ENCODE measurements at places on chromosomes 7 and 10.

GRCh38 chr7:95411036-95411435 is 14.9 kb upstream of the PON3 start:
- no peak for DNase-seq

- DNase-seq, result no peak
Measured at GRCh38 chr7:14854471-14854870, 48.1 kb downstream of the DGKB start.

GRCh38 chr7:47685712-47686376 is 103.9 kb upstream of the TNS3 start:
- DNase-seq, result no peak

DNA sequence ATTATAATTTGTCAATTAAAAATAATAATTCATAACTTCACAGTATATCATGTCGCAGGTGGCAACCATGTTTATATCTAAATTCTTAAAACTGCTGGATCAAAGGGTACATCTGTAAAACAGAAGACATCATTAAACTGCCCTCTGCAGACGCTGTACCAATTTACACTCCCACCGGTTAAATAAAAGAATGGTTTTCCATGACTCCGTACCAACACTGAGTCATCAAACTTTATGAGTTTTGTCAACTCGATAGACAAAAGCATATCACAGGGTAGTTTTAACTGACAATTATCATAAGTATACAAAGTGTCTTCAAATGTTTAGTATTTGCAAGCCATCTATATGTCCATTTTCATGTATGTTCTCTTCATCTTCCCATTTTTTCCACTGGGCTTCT is 5.7 kb upstream of the GSTK1 start:
- DNase-seq, result no peak

- peak; percentile 48 for DNase-seq
Measured at GRCh38 chr7:149624006-149624405, 126.4 kb upstream of the ZNF746 start.

GRCh38 chr7:40965774-40966173 is 737.1 kb downstream of the INHBA start:
- no peak for DNase-seq

- DNase-seq, result no peak
Measured at GRCh38 chr10:71778071-71778825, 4.9 kb upstream of the VSIR start.

GRCh38 chr7:131342864-131343442 is 15.3 kb downstream of the MKLN1 start:
- no peak for DNase-seq

- peak; percentile 41 for DNase-seq
Measured at GRCh38 chr10:71217266-71218045, 5.1 kb downstream of the UNC5B start.

GRCh38 chr10:64175271-64175962 is 654.2 kb downstream of the REEP3 start:
- DNase-seq, result no peak

DNA sequence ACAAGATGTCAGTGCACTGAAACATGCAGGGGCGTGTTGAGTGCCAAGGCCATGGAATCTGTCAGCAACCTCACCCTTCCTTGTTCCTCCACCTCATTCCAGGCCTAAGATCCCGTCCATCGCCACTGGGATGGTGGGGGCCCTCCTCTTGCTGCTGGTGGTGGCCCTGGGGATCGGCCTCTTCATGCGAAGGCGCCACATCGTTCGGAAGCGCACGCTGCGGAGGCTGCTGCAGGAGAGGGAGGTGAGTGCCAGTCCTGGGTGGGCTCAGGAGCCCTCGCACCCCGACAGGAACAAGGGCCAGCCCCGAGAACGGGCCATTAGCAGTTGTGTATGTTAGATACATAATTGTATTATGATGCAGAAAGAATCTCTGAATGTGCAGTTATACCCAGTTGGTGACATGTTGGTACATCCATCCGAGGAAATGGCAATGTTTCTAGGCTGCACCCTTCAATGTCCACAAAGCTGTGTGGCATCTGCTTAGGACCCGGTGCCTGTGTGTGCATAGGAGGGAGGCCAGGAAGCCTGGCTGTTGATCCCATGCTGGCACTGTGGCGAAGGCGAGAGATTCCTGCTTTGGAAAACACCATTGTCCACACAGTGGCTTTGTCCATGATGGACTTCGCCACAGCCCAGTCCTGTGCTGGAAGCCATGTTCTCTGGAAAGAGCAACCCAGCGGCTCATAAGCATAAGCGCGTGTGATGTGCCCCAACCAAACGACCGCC is 154.2 kb downstream of the EGFR start:
- DNase-seq, result no peak

- DNase-seq, result no peak
Measured at GRCh38 chr7:77442636-77443035, 26.5 kb upstream of the GSAP start.

DNA sequence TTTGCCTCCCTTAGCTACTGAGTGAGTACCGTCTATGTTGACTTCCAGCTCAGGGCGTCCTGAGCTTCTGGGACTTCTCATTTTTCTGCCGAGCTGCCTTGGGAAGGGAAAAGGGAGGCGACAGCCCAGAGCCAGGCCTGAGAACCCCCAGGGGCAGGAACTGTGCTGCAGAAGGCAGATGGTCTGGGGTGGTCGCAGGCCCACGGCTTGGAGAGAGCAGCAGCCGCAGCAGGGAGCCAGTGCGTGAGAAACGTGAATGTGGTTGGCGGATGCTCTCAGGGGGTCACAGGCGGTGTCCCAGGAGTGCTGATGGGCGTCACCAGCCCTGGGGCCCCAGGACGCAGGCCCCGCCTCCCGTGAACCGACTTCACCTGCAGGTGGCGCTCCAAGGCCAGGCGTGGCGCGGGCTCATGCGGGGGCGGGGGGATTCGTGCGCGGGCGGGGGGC is 9.2 kb upstream of the PWWP2B start:
- DNase-seq, result peak; percentile 97

DNA sequence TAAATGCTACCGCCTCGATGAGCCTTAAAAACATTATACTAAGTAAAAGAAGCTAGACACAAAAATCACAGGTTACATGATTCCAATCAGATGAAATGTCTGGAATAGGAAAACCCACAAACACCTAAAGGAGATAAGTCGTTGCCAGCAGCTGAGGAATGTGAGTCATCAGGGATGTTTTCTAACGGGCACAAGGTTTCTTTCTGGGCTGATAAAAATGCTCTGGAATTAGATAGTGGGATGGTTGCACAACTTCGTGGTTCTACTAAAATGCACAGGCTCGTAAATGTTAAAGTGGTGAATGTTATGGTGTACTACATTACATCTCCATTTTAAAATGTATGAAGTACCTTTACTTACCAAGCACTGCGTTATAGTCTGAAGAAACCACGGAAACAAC is 9.7 kb downstream of the ABLIM1 start:
- no peak for DNase-seq

- no peak for DNase-seq
Measured at GRCh38 chr10:79321951-79322350, 25.3 kb upstream of the PPIF start.

DNA sequence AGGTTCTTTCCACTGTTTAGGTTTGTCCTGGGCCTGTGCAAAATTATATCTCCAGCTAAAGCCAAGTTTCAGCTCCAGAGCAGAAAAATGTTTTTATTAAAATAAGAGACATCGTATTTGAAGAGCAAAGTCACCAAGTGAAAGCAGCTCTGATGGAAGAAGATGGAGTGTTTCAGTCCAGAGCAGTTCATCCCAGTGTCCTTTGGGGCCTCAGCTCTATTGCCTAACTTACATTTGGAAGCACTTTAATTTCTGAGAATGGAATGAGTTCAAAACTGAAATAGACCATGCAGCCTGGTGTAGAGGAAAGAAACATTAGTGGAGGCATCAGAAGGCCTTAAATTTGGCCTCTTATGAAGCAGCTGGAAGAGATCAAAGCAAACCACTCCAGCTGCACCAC is 545.2 kb downstream of the SORCS1 start:
- DNase-seq, result no peak

DNA sequence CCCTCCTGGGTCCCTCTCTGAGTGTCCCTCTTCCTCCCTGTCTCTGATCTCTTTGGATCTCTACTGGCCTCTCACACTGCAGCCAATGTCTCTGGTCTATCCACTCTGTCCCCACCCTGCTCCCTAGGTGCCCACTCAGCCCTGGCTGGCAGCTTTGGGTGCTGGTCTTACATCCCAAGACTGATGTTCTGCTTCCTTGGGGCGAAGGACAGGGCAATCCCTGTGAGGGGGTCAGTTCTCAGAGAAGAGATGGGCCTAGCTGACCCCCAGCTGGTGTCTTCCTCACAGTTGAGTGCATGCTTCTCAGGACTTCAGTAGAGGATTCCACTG is 51.7 kb upstream of the CAMK2B start:
- peak; percentile 4 for DNase-seq

GRCh38 chr10:113041324-113041723 is 91.3 kb downstream of the TCF7L2 start:
- no peak for DNase-seq

- DNase-seq, result no peak
Measured at GRCh38 chr7:158856883-158857668, 718 bp downstream of the DYNC2I1 start.

DNA sequence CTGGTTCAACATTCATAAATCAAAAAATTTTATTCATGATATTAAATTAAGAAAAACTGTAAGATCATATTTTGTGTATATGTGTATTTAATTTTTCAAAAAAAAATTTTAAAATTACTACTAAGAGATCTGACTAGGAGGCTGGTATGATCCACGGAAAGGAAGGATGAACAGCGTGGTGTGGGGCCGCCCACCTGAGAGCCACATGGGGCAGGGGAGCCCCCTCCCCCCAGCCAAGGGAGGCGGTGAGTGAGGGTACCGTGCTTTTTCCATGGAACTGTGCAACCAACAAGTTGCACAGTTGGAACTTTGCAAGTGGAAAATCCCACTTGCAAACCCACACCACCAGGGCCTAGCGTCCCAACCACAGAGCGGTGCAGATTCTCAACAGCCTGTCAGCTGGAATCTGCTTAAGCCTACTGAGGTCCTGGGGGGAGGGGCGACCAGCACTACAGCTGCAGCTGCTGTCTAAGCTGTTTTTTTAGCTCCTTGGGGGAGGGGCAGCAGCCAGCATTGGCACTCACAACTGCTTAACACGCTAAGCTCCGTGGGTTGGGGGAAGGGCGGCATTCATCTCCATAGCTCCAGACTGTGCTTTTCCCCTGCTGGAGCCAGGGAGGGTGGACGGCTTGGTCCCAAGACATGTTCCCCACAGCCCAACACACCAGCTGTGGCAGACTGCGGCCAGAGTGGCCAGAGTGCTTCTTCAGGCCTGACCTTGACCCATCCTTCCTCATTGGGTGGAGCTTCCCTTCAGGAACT is 94.2 kb upstream of the IGFBP3 start:
- DNase-seq, result no peak

GRCh38 chr7:130087364-130087763 is 17.0 kb downstream of the KLHDC10 start:
- DNase-seq, result no peak

GRCh38 chr10:119190954-119191785 is 12.6 kb upstream of the PRDX3 start:
- DNase-seq, result no peak

DNA sequence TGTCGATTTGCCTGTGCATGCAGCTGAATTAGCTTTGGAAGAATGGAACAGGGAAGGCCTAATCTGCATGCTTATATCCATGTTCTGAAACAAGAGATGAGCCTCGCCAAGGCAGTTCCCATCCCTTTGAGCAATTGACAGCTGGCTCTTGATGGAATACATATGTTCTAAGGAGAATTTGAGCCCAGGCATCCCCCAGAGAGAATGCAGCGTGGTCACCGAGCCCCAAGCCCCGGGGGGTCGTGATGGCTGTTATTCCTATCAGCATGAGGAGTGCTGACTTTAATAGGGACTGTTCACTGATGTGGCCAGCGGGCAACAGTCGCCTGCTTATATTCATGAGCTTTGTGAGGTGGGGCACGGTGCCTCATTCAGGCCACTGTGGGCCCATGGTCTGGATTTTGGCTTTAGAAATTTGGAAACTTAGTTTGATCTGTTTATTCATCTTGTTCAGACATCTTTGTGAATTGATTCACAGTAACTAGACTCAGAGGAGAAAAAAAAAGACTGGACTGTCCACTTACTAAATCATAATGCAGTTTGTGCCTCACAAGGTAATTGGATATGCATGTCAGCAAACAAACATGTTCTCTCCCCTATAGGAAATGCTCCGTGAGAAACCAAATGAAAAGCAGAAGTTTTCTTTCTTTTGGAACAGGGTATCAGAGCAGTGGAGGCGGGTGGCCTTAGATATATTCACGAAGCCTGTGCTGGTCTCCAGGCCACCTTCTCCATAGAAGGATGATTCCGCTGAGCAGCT is 204.9 kb downstream of the CCDC3 start:
- no peak for DNase-seq

GRCh38 chr10:19204246-19204917 is 155.8 kb downstream of the MALRD1 start:
- no peak for DNase-seq

GRCh38 chr7:94176694-94177200 is 172.6 kb upstream of the BET1 start:
- no peak for DNase-seq

GRCh38 chr10:24569828-24570657 is 153.6 kb downstream of the ARHGAP21 start:
- no peak for DNase-seq

GRCh38 chr10:126052171-126052570 is 155.8 kb downstream of the FANK1 start:
- DNase-seq, result no peak

GRCh38 chr10:110269374-110270318 is 35.1 kb downstream of the SMNDC1 start:
- DNase-seq, result no peak

DNA sequence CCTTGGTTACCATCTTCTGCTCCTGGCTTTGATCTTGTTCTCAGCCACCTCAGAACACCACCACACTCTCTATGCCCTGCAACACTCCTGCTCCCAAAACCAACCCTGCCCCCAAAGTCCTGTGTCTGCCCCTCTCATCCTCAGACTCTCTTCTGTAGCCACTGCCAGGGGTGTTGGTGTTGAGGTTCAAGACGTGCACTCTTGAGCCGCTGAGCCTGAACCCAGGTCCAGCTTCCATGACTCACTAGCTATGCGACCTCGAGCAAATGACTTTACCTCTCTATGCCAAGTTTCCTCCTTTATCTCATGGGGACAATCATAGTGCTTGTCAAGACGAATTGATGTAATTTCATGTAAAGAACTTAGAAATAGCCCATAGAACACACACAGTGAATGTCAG is 840 bp upstream of the ATP6V0A4 start:
- no peak for DNase-seq

- DNase-seq, result no peak
Measured at GRCh38 chr10:121036431-121036830, 185.3 kb downstream of the WDR11 start.

Measured in HEK293T (cell line).